B cell (primary cell): ENCODE measurements at places on chromosomes 6 and 20.

GRCh38 chr6:156828280-156828703, 51.1 kb downstream of the ARID1B start:
- no peaks in the 10 kb centered on the region for H3K27me3 ChIP-seq
- no peak for DNase-seq
- no peak overlapping the region for H3K4me3 ChIP-seq
- H3K27ac ChIP-seq, result no peak overlapping the region
- peaks cover 3% of the 10 kb centered on the region for H3K36me3 ChIP-seq

GRCh38 chr20:4713401-4713800, 8.3 kb upstream of the PRND start:
- no peak overlapping the region for H3K4me3 ChIP-seq
- H3K27ac ChIP-seq, result no peak overlapping the region
- peaks cover 13% of the 10 kb centered on the region for H3K4me1 ChIP-seq
- no peaks in the 10 kb centered on the region for H3K36me3 ChIP-seq
- DNase-seq, result no peak
- H3K27me3 ChIP-seq, result no peaks in the 10 kb centered on the region

GRCh38 chr6:95321126-95321525, 256.2 kb upstream of the MANEA start:
- H3K27ac ChIP-seq, result no peak overlapping the region
- no peak overlapping the region for H3K4me3 ChIP-seq
- no peaks in the 10 kb centered on the region for H3K36me3 ChIP-seq
- H3K4me1 ChIP-seq, result no peaks in the 10 kb centered on the region

GRCh38 chr6:34169897-34170296, 24.0 kb upstream of the GRM4 start:
- no peaks in the 10 kb centered on the region for H3K4me1 ChIP-seq
- no peaks in the 10 kb centered on the region for H3K36me3 ChIP-seq
- no peak overlapping the region for H3K27ac ChIP-seq
- H3K27me3 ChIP-seq, result no peaks in the 10 kb centered on the region
- H3K4me3 ChIP-seq, result no peak overlapping the region

- H3K4me1 ChIP-seq, result no peaks in the 10 kb centered on the region
- no peaks in the 10 kb centered on the region for H3K27me3 ChIP-seq
- no peak for DNase-seq
- H3K27ac ChIP-seq, result no peak overlapping the region
Measured at GRCh38 chr6:165081944-165082532, 227.4 kb downstream of the C6orf118 start.

- no peak for DNase-seq
- no peak overlapping the region for H3K4me3 ChIP-seq
- no peaks in the 10 kb centered on the region for H3K36me3 ChIP-seq
- H3K27ac ChIP-seq, result no peak overlapping the region
- H3K27me3 ChIP-seq, result no peaks in the 10 kb centered on the region
- H3K4me1 ChIP-seq, result no peaks in the 10 kb centered on the region
Measured at GRCh38 chr6:133079901-133080300, 161.3 kb upstream of the EYA4 start.

GRCh38 chr6:21167790-21168189, 425.8 kb upstream of the SOX4 start:
- no peaks in the 10 kb centered on the region for H3K27me3 ChIP-seq
- DNase-seq, result no peak
- peaks cover 12% of the 10 kb centered on the region for H3K4me1 ChIP-seq
- H3K27ac ChIP-seq, result no peak overlapping the region
- no peaks in the 10 kb centered on the region for H3K36me3 ChIP-seq
